Stimulated activated CD4-positive, alpha-beta T cell treated with anti-CD3 and anti-CD28 coated beads, Interleukin-1b, Interleukin-23, amount 100 ng/mL, for 24 hours (primary cell): ENCODE measurements at places on chromosomes 16 and 17.
A peak's percentile ranks its signal among the peaks of the same experiment; 100 is the strongest.

- DNase-seq, result no peak
Observed at GRCh38 chr17:7882068-7882467, 6.5 kb upstream of the CHD3 start.

- DNase-seq, result no peak
Observed at GRCh38 chr17:31726980-31727427, 132.0 kb downstream of the COPRS start.

GRCh38 chr17:48011405-48012150 lies 26.0 kb downstream of the COPZ2 start:
- DNase-seq, result no peak

GRCh38 chr17:27804113-27804512 lies 3.8 kb upstream of the NOS2 start:
- DNase-seq, result no peak

DNA sequence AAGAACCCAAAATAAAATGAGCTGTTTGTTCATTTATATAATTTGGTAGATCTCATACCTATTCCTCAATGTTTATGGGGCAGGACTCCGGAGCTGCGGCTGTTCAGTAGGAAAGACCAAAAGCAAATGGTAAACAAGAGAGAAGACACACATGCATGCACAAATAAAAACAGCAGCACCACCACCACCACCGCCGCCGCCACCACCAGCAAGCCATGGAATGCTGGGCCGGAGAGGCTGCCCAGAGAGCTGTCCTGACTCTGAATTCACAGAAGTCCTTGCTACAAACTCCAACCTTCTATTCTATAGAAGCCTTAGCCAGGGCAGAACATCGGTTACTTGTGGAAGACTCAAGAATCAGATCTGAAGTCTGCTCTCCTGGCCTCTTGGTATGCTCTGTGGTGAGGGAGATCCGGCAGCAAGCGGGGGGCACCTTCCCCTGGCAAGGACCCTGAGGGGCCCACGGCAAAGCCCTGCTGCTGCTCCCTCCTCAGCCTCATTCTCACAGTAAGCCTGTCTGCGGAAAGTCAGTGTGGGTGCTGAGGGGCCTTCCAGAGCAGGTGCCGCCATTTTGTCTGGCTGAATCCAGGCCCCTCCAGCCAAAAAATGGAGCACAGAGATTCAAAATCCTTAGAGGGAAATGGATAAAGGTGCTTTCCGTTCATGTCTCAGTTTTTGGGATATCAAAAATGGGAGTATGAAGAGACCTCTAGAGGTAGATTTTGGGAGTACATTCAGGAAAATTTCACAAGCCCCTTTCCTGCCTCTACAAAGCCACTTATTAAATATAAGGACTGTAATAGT lies 6.4 kb upstream of the FOXJ1 start:
- DNase-seq, result no peak

DNA sequence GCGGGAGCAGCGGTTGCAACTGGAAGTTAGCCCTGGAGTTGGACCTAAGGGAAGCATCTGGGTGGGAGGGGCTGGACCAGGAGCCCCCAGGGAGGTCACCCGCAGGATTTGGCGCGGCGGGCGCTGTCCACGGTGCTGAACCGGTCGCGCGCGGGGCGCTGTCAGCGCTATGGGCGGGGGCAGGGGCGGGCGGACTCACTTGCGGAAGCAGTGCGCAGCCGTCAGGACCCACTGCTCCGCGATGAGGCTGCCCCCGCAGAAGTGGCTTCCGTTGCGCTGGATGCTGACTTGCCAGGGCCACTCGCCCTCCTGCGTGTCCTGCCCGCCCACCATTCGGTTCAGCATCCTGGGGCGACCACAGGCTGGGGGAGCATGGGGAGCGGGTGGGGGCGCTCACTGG lies 4.5 kb downstream of the PRSS27 start:
- DNase-seq, result peak; percentile 66

DNA sequence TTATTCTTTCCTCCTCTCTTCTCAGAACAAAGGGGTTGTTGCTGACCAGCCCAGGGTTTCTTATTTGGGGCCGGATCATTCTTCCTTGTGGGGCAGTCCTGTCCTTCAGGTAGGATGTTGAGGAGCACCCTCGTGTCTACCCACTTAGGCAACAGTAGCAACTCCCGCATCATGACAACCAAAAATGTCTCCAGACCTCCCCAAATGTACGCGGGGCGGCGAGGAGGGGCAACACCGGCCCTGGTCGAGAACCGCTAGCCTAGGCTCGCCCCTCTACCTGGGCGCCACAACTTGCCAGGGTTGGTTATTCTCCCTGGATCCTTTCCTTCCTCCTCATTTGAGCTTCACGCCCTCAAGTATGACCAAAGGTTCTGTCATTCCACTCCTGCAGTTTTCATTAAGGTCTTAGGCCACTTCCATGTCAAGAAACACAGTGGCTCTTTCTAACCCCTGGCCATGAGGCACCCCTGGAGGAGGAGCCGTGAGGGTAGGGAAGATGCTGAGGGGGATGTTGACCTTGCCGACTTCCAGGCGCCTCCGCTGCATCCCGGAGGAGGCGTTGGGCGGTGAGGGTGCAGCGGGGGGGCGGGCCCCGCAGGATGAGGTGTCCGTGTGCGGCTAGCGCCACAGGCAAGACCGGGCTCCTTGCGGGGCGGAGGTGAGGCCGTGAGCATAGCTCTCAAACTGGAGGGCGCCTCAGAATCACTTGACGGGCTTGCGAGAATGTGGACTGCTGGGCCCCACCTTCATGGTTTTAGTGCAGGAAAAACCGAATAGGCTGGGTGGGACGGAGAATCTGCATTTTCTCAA lies 712 bp upstream of the SPECC1 start:
- DNase-seq, result no peak

DNA sequence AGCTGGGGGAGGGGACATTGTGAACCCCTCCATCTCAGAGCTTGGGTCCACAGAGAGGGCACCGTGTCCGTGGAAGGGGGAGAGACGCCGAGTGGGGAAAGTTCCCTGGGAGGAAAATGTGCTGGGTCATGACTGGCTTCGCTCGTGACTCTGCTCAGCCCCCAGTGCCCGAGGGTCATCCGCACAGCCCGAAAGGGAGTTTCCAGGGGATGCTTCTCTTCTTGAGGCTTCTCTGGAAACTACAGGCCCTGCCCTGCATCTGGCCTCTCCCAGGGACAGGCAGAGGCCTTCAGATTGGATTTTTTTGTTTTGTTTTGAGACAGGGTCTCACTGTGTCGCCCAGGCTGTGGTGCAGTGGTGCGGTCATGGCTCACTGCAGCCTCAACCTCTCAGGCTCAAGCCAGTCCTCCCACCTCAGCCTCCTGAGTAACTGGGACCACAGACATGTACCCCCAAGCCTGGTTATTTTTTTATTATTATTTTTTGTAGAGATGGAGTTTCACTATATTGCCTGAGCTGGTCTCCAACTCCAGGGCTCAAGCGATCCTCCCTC lies 9.8 kb upstream of the GSE1 start:
- no peak for DNase-seq

- DNase-seq, result no peak
Observed at GRCh38 chr17:82219083-82219482, 6.4 kb upstream of the CCDC57 start.

- DNase-seq, result no peak
Observed at GRCh38 chr17:74998783-74999182, 11.4 kb downstream of the CDR2L start.

DNA sequence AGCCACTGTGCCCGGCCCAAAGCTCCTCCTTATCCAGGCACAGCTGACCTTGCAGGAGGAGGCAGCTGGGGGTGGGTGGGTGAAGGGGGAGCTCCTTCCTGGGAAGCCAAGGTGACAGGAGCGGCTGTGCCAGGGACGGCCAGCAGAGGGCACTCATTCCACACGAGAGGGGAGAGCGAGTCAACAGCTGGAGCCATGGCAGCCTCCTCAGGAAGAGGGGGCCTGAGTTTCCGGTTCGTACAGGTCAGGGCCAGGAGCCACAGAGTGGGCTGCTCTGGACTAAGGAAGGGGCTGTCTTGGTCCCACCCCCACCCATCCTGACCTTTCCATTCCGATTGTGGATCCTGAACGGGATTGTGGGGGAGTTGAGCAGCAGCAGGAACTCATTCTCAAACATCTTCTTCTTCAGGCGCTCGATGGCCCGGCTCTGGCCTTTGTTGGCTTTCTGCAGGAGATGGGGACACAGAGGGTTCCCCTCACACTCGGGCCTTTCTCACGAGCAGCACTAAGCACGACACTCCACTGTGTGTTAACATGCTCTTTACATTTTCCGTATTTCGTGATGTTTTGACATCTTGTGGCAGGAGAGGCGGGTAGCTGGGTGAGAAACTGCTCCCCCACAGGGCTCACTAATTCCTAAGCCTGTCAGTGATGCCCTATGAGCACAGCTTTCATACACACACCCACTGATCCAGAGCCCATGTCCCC lies 61.6 kb downstream of the TIMM22 start:
- peak; percentile 49 for DNase-seq

- no peak for DNase-seq
Observed at GRCh38 chr16:87489434-87490045, 3.3 kb downstream of the ZCCHC14 start.

GRCh38 chr17:77254951-77255825 lies 114.4 kb downstream of the SEC14L1 start:
- no peak for DNase-seq

DNA sequence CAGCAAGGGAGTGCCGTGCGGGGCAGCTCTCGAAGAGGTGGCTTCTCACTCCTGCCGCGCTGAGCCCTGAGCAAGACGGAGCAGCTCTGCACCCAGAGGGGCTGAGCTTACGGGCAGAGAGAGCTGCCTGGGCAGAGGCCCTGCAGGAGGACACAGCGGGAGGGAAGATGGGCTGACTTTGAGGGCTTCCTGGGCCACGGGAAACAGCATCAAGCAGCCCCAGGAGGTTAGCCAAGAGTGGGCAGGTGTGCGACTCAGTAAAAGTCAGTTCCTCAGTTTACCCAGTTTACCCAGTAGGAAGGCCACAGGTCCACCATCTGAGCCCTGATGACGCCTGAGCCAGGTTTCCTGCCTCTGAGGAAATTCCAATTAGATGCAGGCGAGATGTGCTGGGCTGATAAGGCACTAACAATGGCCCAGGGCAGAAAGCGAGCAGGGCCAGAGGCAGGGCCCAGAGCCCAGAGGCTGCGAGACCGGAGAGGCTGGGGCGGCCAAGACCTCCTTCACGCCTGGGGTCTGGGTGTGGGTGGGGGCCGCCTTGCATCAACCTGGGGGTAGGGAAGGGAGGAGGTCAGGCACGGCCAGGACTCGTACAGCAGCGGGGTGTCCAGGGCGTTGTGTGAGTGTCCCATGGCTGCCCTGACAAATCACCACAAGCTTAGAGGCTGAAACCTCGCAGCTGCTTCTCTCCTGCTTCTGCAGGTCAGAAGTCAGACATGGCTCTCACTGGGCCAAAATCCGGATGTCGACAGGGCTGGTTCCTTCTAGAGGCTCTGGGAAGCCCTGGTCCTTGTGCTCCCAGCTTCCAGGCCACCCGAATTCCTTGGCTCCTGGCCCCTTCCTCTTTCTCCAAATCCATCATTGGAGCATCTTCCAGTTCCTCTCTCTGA lies 32.0 kb upstream of the CIBAR2 start:
- no peak for DNase-seq

GRCh38 chr17:31388770-31389656 lies 2.5 kb upstream of the RAB11FIP4 start:
- peak; percentile 23 for DNase-seq

- DNase-seq, result no peak
Observed at GRCh38 chr17:32525122-32525521, 38.3 kb downstream of the CDK5R1 start.

GRCh38 chr17:31704483-31704882 lies 154.6 kb downstream of the COPRS start:
- DNase-seq, result no peak

DNA sequence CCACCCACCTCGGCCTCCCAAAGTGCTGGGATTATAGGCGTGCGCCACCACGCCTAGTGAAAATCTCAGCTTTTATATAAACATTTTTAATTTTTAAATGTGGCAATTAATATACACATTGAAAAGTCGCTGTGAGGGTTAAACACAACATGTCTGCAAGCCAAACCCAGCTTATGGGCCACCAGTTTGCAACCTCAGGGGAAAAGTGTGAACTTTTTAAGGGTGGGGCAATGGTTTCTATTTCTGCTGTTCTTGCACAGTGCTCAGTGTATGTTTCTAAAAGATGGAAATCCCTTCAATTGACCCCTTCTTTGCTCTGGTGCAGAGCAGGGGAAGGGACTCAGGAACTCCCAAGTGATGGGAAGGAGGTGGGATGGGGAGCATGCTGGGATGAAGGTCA lies 18.3 kb upstream of the SUPT4H1 start:
- no peak for DNase-seq

DNA sequence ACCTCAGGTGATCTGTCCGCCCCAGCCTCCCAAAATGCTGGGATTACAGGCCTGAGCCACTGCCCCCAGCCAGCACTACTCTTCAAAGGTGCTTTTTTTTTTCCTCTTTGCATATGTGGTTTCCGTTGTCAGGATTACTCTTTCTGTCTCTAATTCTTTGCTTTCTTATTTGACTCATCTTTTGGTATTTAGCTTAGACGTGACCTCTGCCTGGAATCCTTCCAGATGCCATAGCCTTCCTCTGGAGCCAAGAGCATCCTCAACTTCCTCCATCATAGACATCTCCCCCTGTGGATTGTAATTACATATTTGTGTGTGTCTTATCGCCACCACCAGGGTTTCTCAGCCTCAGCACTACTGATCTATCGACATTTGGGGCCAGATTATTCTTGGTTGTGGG lies 84.4 kb upstream of the XYLT1 start:
- DNase-seq, result no peak
